ENCODE measurements at places on chromosomes 11 and 22.

DNA sequence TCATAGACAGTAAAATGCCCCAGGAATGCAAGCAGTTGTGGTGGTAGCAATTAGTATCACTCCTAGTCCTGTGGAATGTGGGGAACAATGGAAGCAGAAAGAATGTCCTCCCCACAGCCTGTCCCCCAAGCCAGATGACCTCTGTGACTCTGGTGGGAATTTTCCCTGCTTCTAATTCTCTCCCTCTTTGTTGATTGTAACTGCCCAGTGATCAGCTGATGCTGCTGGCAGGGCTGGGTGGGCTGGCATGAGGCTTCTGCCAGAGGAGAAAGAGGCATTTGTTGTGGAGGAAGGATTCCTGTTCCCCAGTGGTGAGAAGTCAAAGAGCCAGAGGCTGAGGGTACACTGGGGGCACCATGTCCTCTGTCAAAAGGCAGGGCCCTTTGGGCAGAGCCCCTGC lies 116.7 kb upstream of the NCAM1 start:
- DNase-seq: no peak

- no peak for DNase-seq
These were observed 324.4 kb downstream of the BRD1 start for GRCh38 chr22:49503321-49503720.

- DNase-seq: no peak
These were observed 16.6 kb downstream of the RTN4RL2 start for GRCh38 chr11:57476757-57477506.

GRCh38 chr11:120195601-120196320 lies 15.1 kb upstream of the OAF start:
- DNase-seq: no peak

DNA sequence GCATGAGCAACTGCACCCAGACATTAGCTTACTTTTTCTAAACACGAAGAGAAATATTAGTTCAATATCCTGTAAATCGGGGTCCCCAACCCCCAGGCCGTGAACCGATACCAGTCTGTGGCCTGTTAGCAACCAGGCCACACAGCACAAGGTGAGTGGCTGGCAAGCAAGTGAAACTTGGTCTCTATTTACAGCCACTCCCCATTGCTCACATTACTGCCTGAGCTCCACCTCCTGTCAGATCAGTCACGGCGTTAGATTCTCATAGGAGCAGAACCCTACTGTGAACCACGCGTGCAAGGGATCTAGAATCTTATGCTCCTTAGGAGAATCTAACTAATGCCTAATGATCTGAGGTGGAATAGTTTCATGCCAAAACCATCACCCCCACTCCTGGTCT lies 27.8 kb upstream of the DEPDC7 start:
- no peak for DNase-seq

DNA sequence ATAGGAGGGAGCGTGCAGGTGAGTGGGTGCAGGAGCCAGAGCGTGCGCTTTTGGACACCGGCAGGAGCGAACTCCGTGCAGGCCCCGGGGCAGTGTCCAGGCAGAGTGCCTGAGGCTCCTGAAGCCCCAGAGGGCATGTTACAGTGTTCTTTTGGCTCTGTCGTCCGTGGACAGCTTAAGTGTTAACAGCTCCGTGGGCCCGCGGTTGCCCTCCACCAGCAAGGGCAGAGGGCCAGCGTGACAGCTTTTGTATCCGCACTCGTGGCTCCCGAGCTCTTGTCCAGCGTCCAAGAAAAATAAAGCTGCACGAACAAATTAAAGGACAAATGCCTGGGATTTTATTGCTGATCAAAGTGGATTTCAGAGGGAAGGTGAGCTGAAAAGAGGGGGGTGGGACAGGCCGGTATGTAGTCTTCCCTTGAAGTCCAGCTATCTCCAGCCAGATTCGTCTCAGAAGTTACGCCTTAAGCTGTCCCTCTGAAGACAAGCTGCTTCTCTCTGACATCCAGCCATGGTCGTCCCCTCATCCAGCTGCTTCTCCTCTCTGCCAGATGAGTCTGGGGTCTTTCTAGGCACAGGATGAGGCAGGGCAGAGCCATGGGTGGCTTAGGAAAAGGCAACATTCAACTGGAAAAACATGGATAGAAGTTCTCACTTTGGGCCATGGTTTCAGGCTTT lies 968 bp upstream of the TMEM109 start:
- no peak for DNase-seq

DNA sequence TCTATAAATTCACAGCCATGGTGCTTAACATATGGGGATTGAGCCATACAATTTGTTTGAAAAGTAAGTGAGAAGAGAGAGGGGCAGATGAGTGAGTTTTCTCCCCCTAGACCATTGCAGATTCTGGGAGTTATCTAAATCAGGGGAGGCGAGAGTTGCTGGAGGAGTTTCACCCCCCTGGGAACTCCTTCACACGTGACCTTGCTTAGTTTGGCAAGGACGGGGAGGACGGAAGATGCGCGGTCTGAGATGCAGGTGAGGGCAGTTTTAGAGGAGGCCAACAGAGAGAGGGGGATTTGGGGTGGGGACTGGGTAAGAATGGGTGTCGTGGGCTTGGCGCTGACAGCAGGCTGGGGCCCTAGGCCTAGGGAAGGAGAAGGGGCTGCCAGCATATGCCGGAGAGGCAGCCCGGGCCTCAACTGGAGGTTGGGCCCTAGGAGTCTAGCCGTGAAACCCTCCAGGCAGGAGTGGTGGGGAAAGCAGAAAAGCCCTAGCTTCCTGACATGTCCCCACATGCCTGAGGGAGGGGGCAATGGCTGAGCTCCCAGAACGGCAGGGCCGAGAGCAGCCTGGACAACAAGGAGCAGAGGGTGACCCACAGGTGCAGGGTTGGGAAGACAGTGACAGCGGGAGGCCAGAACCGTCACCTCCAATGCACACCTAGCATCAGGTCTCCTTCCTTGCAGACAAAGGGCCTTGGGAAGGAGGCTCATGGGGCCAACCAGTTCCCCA lies 63.9 kb downstream of the ELFN2 start:
- no peak for DNase-seq

DNA sequence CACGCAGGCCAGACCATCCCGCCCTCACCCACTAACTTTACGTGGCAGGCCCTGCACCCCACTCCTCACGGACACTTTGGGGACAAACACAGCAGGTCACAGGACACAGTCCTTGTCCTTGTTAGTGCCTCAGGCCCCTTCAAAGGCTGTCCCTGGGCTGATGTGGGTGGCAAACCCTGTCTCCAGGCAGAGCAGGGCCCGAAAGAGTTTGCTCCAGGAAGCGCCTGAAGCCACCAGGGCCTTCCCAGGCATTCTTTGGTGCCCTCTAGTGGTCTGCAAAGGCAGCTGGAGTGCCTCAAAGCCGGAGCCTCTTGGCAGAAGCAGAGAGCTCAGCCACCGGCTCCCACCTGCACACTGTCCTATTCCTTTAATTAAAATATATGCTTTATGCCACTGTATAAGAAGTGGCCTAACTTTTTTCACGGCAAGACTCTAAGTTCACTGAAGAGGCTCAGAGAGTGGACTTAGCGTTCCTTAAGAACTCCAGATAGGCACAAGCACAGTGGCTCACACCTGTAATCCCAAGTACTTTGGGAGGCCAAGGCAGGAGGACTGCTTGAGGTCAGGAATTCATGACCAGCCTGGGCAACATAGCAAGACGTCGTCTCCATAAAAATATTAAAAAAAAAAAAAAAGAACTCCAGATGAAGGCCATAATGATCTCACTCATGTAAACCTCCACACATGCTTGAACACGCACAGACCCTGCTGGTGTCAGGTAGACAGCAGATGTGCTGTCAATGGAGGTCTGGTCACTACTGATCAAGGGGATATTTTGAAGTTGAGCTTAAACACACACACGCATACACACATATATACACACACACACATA lies 11.1 kb downstream of the TXN2 start:
- DNase-seq: peak; percentile 73

DNA sequence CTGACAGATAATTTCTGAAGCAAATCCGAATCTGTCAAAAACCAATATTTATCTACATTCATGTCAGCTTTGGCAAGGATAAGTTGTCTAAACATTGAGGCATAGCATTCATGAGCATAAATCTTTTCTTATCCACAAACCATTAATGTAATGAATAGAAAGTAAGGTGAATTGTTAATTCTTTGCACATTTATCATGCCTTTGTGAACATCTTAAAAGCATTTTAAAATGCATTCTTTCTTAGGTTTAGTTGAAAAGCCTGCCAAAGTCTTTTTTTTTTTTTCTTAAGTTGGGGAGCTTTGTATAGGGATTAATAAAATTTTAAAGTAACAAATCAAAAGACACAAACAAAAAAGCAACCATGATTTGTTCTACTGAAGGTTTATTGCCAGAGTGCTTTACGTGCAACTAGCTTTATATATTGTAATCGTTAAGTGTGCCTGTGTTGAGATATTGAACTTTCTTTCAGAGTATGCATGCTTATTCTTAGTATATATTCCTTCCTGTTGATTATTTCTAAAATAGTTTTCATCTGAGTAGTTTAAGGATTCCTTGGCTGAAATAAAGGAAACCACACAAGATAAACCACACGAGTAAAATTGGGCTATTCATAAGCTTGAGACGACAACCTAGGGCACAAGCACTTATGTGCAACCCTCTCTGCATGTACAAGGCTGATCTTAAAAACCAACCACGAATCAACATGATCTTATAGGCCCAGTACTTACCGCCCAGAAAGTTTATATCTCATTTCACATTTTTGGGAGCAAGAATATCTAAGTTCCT lies 1110.9 kb upstream of the CNTN5 start:
- no peak for DNase-seq

GRCh38 chr11:74641289-74641688 lies 48.9 kb downstream of the POLD3 start:
- no peak for DNase-seq

- DNase-seq: no peak
These were observed 98.1 kb downstream of the GAB2 start for GRCh38 chr11:78319453-78319955.

- DNase-seq: no peak
These were observed 76.5 kb upstream of the ARFGAP3 start for GRCh38 chr22:42933485-42934091.
